Fibroblast of villous mesenchyme (primary cell): ENCODE measurements at places on chromosomes 1 and 21. TPM values are rescaled to one million over a fixed set of nuclear protein-coding genes. Genes with fewer than 3 reads are reported as not detected.

DNA sequence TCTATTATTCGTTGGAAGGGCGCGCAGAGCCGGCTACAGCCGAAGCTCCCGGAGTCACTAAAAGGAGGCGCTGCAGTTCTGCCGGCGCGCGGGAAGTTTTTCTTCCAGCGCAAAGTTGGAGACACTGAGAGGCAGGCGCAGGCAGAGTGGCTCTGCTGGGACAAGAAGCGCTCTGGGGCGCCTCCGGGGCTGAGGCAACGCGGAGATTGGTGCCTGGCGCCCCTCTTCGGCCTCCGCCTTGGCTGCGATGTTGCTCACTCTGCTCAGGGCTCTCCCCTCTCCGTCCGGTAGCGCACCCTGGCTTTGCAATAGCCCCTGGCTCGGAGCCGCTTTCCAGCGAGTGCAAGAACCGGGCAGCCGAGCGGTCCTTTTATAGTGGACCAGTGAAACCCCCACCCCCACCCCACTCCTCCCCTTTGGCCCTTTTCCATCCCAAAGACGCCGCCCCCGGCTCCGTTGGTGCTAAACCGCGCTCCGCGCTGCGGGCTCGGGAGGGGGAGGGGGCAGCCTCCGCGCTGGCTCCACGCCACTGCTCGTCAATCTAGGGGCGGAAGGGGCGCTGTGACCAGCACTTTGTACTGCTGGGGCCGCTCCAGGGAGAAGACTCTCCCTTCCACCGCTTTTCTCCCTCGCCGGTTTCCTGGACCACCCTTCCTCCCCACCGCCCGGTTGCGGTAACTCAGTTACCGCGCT, at the start of gene ADAMTS1:
TSS of gene ADAMTS1 (minus strand) at position 344 of the 693 bp plus-strand sequence. CDS start 455 bp downstream, outside the sequence.
- peak; percentile 94 for DNase-seq

The CAP1 gene
- total RNA-seq, result 541 and 671 TPM in 2 replicates

- no peak for DNase-seq
Measured at GRCh38 chr1:12136916-12137610, 29.7 kb upstream of the TNFRSF1B start.

The GPATCH3 gene
- 7.3 and 8.7 TPM in 2 replicates for total RNA-seq

GRCh38 chr1:16242556-16243214, 5.7 kb upstream of the CPLANE2 start:
- no peak for DNase-seq
